B cell (primary cell): ENCODE measurements at places on chromosomes 5 and 9.

- no peak for DNase-seq
Observed at GRCh38 chr5:165003283-165003682, 1497.9 kb downstream of the MAT2B start.

GRCh38 chr5:174719793-174720611 lies 4.4 kb upstream of the MSX2 start:
- no peak for DNase-seq

- no peak for DNase-seq
Observed at GRCh38 chr5:18497089-18497488, 862.8 kb downstream of the TAF11L14 start.

DNA sequence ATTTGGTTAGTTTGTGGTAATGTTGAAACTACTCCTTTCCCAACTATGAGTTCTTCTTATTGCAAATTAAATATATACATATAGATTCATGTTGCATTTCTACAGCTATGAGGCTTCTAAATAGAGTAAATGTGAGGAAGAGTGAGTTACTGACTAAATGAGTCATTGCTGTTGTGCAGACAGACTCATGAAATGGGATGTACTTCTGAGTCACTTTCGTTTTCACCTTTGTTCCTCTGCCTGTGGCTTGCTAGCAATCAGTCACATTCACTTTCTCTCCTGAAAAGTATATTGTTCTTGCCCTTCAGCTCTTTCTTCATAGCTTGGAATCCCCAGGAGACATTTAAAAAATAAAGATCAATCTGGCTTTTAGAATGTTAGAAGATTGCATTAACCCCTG lies 295.5 kb upstream of the SMC2 start:
- no peak for DNase-seq

DNA sequence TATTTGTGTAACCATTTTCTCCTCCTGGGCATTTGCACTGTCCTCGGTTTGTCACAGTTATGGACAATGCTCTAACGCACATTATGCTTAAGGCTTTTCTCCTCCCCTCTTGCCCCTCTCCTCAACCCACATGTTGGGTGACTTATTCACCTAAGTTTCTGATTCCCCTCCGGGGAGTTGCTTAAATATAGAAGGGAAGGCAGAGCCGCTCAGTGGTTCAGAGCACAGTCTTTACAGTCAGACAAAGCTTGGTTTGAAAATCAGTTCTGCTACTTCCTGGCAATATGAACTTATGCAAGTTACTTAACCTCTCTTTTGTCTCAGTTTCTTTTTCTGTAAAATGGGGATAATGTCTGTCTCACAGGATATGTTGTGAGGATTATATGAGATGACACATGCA lies 41.2 kb upstream of the SPRY4 start:
- no peak for DNase-seq

DNA sequence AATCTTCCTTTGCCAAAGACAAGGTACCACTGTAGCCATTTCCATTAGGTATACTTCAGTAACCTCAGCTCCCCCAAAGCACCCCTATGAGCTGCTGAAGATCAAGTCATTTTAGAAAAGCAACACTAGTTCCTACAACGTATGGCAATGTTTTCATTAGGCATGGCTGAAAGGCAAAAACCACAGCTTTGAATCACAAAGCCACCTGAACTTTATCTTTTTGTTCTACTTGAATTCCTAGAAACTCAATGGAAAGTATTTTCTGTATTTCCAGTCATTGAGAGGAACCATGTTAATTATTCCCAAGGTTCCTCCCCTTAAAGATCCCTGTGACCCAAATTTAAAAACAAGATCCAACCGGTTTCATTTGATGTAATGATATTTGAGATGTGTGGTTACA lies 152.1 kb downstream of the EFNA5 start:
- DNase-seq = no peak

GRCh38 chr5:128736553-128736952 lies 198.5 kb upstream of the FBN2 start:
- DNase-seq = no peak

DNA sequence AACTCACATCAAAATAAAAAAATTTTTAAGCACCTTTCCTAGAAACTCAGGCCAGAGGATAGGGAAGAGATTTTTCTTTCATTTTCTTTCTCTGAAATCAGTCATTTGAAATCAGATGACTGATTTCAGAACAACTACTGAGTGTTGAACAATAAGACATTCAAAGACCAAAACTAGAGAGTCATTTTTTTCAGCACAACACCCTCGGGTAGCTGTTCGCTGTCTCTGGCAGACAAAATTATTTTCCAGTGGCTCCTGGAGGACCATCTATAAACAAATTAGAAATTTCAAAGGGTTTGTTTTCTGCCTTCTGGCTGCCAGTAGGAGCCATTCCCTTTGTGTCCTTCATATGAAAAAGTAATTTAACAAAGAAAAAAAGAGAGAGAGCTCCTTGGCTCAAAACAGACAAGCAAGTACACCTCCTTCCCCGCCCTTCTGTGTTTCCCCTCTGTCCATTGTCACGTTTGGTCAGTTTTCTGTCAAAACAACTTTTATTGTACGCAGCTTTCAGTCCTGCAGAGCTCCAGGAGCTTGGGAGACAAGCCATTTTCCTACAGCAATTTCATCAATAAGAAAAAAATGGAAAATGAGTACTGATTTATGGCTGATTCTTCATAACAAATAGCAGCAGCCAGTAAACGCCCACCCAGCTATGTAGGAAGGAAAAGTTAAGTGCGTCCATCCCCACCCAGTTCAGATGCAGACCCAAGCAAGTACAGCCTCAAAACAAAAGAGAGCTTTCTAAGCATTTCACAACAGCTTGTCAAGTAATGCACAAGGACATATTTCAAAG lies 405.2 kb downstream of the ZNF608 start:
- no peak for DNase-seq

DNA sequence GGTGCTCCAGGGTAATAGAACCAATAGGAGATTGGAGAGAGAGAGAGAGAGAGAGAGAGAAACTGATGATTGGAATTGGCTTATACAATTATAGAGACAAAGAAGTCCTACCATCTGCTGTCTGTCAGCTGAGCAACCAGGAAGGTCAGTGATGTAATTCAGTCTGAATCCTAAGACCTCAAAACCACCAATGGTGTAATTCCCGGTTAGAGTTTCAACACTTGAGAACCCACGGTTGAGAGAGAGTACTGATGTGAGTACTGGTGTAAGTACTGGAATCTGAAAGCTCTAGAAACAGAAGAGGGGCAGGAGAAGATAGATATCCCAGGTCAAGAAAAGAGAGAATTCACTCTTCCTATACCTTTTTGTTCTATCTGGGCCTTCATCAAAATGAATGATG lies 775.8 kb downstream of the EFNA5 start:
- DNase-seq = no peak

DNA sequence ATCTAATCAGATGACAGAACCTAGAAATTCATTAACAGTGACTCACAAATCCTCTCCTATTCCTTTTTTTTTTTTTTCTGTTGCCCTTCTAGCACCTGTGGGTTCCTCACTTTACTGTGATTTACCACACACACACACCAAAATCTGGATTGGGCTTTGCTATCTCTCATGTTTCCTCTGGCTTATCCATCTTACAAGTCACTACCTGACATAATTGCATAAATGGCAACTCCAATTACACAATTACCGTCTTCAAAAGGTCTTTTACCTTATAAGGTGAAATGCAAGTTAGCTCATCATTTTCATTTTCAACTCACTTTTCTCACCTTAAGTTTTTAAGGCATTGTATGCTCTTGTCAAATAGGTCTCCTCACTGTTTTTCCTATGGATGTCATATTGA lies 426.3 kb upstream of the MEF2C start:
- DNase-seq = no peak

GRCh38 chr5:127567026-127567768 lies 49.8 kb downstream of the PRRC1 start:
- no peak for DNase-seq

DNA sequence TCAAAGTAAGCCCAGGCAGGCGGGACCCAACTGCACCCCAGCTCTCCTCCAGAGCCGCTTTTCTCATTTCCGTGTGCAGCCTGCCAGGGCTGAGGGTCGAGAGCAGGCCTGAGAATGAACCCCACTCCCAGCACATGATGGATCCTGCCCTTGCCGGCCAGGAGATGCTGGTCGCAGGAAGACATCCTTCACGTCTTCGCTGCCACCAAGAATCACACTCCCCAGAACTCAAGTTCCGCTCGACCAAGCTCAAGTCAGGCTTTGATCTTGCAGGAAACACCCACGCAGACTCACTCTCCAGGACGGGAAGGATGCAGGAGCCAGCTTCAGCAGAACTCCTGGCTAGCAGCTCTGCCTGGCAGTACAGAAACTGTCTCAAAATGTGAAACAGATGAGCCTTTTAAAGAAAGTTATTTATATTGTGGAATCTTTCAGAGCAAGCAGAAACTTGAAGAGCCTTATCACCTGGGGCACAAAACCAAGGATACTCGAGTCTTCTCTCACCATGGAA lies 102.4 kb downstream of the ROR2 start:
- DNase-seq = no peak

GRCh38 chr9:111161015-111161415 lies 122.7 kb upstream of the LPAR1 start:
- no peak for DNase-seq

DNA sequence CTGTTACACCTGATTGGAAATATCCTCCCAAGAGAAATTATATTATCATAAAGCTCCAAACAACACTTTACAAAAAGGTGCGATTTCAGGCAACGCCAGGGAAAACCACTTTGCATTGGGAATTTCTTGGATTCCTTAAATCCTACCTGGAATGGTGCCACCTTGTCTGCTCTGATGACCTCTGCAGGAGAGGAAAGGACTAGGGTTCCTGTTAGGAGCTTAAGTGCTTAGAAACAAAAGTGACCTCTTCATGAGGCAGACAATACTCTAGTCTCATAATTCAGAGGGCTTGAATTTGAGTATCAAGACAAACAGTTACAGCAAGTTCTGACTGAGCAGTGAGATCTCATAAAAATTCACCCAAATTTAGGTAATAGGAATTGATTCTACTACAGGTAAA lies 33.9 kb upstream of the GLIS3 start:
- DNase-seq = no peak

GRCh38 chr9:136107953-136108647 lies 10.6 kb downstream of the TMEM250 start:
- DNase-seq = no peak
